ENCODE measurements at places on chromosomes 16 and 17.
A peak's percentile ranks its signal among the peaks of the same experiment; 100 is the strongest.

DNA sequence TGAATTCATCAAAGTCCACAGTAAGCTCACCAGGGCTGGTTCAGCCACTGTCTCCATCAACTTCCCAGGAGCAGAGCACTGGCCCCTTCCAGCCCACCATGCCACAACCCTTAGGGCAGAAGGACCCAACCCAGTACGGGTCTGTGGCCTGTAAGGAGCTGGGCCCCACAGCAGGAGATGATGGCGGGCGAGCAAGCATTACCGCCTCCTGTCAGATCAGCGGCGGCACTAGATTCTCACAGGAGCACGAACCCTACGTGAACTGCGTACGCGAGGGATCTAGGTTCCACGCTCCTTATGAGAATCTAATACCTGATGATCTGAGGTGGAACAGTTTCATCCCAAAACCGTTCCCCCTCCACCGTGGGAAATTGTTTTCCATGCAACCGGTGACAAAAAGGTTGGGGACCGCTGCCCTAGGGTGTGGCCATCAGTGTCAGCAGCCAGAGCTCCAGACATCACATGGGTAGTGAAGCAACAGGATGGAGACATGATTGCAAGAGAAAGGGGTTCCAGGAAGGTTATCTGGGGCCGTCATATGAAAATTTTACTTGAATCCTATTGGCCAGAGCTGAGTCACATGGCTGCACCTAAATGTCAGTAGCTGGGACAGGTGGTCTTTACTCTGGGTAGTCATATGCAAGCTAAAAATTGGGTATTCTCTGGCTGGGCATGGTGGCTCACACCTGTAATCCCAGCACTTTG, 12.4 kb upstream of the SLC25A19 start:
- DNase-seq, result no peak

GRCh38 chr16:54647216-54647615, 283.4 kb upstream of the IRX5 start:
- DNase-seq, result no peak

GRCh38 chr16:679814-680624, at the start of gene STUB1:
Gene STUB1, plus strand, starts transcription at chr16:680410. Its CDS starts 116 bp downstream, at chr16:680526.
- DNase-seq, result peak; percentile 56

DNA sequence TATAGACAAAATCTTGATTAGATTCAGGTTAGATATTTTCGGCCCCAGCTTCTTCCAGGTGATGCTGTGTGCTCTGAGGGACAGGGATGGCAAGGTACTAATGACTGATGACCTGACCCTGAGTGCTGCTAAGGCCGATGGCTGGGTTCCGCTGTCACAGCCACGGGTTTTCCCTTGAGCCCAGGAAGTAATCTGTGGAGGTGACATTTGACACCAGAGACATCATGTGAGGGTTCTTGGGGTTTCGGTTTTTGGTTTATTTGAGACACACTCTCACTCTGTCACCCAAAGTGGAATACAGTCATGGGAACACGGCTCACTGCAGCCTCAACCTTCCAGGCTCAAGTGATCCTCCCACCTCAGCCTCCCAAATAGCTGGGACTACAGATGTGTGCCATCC, 9.8 kb downstream of the OTOP3 start:
- no peak for DNase-seq

DNA sequence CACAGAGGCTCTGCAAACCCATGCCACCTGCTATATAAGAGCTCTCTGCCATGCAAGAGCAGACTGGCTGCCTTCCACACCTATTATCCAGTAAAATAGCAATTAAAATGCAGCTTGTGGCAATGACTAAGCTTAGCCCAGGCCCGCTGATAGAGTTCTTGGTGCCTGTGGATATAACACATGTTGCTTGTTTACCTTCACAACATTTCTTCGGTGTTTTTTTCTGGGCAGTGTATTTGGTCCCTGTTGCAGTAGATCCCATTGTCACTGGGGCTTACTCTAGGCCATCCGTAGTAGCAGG, 63.5 kb downstream of the SPECC1 start:
- no peak for DNase-seq
